ENCODE measurements at places on chromosomes 11 and 22.

GRCh38 chr11:26112264-26112663 lies 219.7 kb upstream of the ANO3 start:
- DNase-seq = no peak

- DNase-seq = no peak
Observed at GRCh38 chr11:19243613-19244012, 2.9 kb upstream of the E2F8 start.

DNA sequence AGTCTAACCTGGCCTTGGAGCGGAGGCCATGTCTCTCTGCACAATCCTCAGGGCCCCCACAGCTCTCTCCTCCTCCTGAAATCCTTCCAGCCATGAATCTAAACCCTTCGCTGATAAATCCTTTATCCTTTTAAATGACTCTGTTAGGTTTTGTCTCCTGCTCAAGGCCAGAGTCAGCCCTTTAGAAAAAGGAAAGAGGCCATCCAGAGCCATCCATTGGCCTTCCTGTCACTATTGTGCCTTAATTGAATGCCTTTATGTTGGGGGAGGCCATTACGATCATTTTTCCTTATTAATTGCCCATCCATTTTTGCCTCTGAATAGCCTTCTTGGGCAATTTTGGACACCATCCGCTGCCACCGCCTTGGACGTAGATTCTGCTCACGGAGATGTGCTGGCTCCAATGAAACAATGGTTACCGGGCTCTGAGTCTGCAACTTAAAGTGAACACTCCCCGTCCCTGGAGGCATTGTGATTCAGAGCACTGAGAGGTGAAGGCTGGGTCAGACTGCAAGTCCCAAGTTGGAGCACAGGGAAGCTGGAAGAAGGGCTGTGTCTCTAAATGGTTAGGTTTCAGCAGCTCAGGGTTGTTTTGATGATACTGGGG lies 213.0 kb upstream of the E2F8 start:
- no peak for DNase-seq

DNA sequence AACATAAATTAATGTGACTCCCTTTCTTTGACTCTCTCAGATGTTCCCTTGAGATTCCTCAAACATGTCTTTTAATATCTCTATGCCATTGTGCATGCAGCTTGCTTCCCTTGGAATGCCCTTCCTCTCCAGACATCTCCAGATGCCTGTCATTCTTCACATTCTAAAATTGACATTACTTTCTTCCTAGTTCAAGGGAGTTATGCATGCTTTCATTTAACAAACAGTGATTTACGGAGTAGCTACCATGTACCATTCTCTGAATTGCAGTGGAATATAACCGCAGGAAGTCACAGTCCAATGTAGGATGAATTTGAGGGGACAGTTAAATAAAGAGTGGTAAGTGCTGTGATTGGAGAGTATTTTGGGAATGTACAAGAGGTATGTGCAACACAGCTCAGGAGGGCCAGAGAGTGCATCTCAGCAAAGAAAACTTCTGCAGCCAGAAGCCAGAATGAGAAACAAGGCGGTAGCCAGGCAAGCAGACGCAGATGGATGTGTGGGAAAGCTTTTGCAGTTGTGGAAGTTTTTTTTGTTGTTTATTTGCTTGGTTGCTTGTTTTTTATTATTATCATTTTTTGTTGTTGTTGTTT lies 18.7 kb downstream of the MMP10 start:
- DNase-seq = no peak

GRCh38 chr22:19916006-19916405 lies 25.6 kb upstream of the COMT start:
- no peak for DNase-seq

DNA sequence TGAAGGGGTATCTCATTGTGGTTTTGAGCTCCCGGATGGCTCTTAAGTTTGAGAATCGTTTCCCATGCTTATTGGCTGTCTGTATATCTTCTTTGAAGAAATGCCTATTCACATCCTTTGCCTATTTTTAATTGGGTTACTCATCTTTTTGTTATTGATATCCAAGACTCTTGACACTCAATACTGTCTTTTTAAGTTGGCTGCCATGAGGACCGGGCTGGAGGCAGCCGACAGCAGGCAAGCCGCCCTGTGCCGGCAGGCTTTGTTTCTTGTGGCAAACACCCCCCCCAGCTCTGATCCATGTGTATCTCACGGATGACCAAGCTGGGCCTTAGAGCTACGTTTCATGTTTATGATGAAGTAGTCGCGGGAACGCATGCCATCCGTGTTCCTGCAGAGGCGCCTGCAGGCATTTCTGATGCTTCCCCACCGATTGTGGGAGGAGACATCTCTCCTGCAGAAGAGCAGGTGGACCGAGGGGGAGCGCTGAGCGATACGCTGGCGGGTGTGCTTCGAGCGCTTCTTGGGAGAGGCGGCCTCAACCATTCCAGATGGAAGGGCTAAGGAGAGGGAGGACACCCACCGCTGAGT lies 95.8 kb downstream of the TBC1D22A start:
- no peak for DNase-seq

- no peak for DNase-seq
Observed at GRCh38 chr11:9739123-9739900, 75.4 kb downstream of the SWAP70 start.

- DNase-seq = peak; percentile 73
Observed at GRCh38 chr11:65424205-65425104, 1.9 kb downstream of the NEAT1 start.

- DNase-seq = no peak
Observed at GRCh38 chr11:119993722-119994121, 144.2 kb downstream of the TRIM29 start.
